Tibial nerve (tissue), 4 donors: ENCODE measurements at places on chromosomes 11 and 22. TPM values are rescaled to one million over a fixed set of nuclear protein-coding genes. Genes with fewer than 3 reads are reported as not detected.

- no peaks in the 10 kb centered on the region for H3K36me3 ChIP-seq
- H3K4me3 ChIP-seq: no peak overlapping the region
- no peak for DNase-seq
- H3K4me1 ChIP-seq: no peaks in the 10 kb centered on the region
- no peak overlapping the region for H3K27ac ChIP-seq
Measured at GRCh38 chr22:17237038-17237668, 17.9 kb upstream of the ADA2 start.

DNA sequence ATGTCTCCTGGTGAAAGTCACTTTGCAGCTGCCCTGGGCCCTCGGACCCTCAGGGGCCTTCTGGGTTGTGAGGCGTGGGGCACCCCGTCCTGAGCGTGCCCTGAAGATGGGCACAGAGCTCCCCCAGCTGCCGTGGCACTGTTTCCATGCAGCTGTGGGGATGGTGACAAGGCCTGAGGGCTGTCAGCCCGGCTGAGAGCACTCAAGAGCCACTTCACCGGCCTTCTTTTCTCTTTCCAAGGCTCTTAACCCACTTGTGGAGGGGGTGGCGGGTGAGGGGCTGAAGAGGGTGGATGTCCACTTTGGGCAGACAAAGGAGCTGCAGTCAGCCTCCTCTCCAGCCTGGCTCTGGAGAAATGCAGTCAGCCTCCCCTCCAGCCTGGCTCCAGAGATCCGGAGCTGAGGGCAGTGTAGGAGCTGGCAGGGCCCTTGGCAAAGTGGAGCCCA lies 239.5 kb downstream of the ST3GAL4 start:
- H3K27me3 ChIP-seq: no peaks in the 10 kb centered on the region
- no peak for DNase-seq
- H3K27ac ChIP-seq: no peak overlapping the region
- H3K36me3 ChIP-seq: no peaks in the 10 kb centered on the region

DNA sequence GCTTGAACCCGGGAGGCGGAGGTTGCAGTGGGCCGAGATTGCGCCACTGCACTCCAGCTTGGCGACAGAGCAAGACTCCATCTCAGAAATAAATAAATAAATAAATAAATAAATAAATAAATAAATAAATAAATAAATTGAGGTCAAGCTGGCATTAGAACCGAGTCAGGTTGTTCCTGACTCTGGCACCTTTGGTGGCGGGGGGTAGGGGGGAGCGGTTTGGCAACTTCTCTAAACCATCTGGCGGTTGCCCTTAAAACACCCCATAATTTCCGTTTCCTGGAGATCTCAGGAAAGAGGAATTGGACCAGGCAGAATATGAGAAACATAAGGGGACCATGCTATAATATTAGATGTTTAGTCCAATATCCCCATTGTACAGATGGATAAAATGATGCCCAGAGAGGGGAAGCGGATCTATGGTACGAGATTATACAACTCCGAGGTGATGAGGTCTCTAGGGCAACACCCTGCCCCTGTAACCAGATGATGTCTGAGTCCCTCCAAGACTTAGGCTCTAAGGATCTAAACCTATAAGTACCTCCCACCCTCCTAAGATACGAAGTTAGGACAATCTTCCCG lies 785 bp downstream of the CLPB start:
- peak overlapping the region; percentile 71 for H3K4me3 ChIP-seq
- H3K36me3 ChIP-seq: no peaks in the 10 kb centered on the region
- peak; percentile 37 for DNase-seq
- H3K27ac ChIP-seq: peak overlapping the region; percentile 39

- no peak for DNase-seq
- H3K27me3 ChIP-seq: no peaks in the 10 kb centered on the region
- H3K4me1 ChIP-seq: no peaks in the 10 kb centered on the region
Measured at GRCh38 chr11:17578296-17578695, 31.2 kb downstream of the OTOG start.

DNA sequence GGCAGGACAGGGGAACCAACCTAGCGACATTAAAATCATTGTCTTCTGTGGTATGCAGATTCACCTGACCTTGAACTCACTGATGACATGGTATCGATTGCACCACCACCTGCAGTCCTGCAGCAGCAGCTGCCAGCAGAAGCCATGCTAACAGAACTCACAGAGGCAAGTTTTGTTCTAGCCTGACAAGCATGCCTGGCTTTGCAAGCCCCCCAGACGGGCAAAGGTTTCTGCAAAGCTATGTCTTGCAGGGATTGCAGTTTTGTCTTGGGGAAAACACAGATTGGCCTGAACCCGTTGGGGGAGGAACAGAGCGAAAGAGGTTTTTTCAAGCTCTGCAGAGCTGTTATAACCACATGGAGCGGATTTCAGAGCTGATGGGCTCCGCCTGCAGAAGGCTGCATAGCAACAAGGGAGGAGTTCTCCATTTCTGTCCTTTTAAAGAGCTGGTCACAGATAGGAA lies 221.0 kb downstream of the HIPK3 start:
- no peak overlapping the region for H3K4me3 ChIP-seq
- DNase-seq: no peak
- no peak overlapping the region for H3K27ac ChIP-seq
- H3K4me1 ChIP-seq: no peaks in the 10 kb centered on the region
- H3K27me3 ChIP-seq: no peaks in the 10 kb centered on the region

DNA sequence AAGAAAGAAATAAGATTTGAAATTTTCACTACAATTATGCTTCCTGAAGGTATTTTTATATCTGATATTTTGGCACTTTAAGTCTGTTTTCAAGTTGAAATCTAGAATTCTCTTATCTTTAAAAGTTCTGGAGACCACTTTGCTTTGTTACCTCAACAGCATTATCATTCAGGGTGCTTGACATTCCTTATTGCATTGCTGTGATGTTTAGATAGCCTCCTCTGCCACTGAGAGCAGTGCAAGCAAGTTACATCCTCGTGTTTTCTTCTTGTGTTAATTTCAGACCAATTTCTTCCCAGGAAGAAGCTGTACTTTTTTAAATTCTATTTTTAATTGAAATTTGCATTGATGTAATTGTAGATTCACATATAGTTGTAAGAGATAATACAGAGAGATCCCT lies 333.9 kb upstream of the KIRREL3 start:
- H3K36me3 ChIP-seq: no peaks in the 10 kb centered on the region
- H3K27me3 ChIP-seq: no peaks in the 10 kb centered on the region
- no peak overlapping the region for H3K27ac ChIP-seq
- H3K4me1 ChIP-seq: no peaks in the 10 kb centered on the region

DNA sequence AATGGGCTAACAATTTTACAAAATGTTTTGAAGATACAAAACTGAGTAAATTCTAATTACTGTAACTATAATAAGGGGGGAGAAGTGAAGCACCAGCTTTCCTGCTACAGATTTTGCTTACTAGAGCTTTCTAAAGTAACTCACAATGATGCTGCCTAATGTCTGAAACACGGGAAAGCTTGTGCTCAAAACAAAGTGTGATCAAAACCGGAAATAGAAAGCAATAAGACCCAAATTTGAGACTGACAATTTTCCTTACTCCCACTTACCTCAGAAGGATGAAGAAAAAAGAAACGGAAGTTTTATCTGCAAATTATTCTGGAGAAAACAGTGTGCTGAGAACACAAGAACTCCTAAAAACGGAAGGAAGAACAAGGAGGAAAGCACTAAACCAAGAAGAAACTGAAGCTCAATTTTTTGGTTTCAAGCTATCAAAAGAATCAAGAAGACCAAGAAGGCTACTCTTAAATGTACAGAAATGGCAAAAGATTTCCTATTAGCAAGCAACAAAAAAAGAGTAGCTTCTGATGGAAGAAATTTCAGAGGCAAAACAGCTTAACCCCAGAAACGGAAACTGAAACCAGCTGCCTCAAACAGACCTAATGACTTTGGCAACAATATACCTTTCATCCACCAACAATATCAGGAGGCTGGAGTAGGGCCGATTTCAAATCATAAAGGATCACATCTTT lies 33.4 kb downstream of the AMBRA1 start:
- H3K27ac ChIP-seq: peak overlapping the region; percentile 64
- H3K4me3 ChIP-seq: peak overlapping the region; percentile 24
- peaks cover 44% of the 10 kb centered on the region for H3K4me1 ChIP-seq
- DNase-seq: no peak

DNA sequence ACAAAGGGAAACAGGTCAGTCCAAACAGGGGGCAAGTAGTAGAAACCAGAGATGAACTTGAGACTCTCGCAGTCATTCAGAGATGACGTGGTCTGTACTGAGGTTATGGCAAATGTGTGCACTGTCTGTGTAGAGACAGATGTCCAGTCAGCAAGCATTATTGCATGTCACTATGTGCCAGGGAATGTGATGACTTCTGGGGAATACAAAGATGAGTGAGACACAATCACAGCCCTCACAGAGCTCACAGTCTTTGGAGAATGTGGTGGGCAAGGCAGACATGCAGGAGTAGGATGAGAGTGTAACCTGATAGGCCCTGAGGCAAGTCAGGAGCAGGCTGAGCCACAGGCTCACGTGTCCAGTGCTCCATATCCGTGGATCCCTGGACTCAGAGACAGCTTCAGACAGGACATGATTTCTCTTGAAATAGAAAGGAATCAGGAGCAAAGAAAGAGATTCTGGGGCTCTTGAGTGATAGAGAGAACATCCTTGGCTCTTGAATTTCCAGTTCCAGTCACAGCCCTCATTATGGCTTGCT lies 550.7 kb downstream of the ETS1 start:
- no peak for DNase-seq
- no peaks in the 10 kb centered on the region for H3K27me3 ChIP-seq
- H3K4me1 ChIP-seq: no peaks in the 10 kb centered on the region
- H3K27ac ChIP-seq: no peak overlapping the region

- H3K27ac ChIP-seq: no peak overlapping the region
- H3K4me1 ChIP-seq: no peaks in the 10 kb centered on the region
- H3K36me3 ChIP-seq: no peaks in the 10 kb centered on the region
- peaks cover 4% of the 10 kb centered on the region for H3K27me3 ChIP-seq
- no peak overlapping the region for H3K4me3 ChIP-seq
Measured at GRCh38 chr22:43847376-43848289, 14.7 kb downstream of the SULT4A1 start.

Gene SOX10
- 90.3 TPM for total RNA-seq

Gene SBF2
- total RNA-seq: 75.0 TPM

Gene MRPL49
- 54.6 TPM for total RNA-seq

DNA sequence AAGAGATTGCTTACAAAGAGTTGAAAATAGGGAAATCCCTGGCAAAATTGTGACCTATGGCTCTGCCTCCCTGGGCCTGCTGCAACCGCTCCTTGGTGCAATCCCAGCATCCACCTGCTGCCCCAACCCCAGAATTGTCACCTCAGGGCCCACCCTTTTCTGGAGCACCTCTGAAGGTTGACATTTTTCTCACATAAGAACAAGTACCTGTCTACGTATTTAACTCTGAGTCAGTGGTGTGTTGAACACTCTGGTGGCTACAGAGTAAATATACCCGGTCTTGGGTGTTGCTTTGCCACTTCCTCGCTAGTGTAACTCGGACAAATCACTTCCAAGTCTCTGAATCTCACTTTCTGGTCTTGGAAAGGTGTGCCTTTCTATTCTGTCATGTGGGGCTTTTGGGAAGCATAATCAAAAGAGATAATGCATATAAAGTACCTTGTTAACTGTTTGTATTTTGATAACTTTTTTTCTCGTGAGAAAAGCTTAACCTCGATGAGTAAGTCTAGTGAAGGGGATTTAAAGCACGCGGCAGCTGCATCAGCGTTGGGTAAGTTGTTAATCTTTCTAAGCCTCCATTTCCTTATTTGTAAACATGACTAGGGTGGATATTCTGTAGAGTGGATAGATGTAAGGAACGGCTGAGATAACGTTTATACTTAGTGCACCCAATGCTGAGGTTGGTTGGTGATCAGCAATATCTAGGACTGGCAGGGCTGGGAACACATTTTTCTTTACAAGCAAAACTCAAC lies 881.2 kb downstream of the OPCML start:
- no peak overlapping the region for H3K4me3 ChIP-seq
- H3K27ac ChIP-seq: no peak overlapping the region
- no peaks in the 10 kb centered on the region for H3K4me1 ChIP-seq
- no peaks in the 10 kb centered on the region for H3K27me3 ChIP-seq
- DNase-seq: no peak

DNA sequence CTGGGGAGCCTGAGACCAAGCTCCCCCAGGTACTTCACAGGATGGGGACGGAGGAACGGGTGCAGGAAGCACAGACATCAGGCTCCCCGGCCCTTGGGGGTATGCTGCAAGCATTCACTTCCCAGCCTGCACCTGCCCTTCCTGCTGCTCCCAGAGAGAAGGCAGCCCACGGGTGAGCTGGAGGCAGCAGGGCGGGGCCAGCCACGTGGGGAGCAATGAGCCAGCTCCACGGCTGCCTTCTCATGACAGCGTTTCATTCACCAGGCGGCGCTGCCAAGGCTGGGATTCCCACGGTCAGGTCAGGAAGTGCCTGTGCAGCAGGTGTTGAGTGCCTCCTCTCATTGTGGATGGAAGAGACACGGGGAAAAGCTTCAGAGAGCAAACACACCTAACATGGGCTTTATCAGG lies 14.5 kb upstream of the PHLDA2 start:
- peaks cover 6% of the 10 kb centered on the region for H3K36me3 ChIP-seq
- H3K27me3 ChIP-seq: no peaks in the 10 kb centered on the region
- no peak overlapping the region for H3K4me3 ChIP-seq
- H3K4me1 ChIP-seq: peaks cover 20% of the 10 kb centered on the region
- no peak for DNase-seq

GRCh38 chr11:14783788-14784187 lies 108.2 kb downstream of the CYP2R1 start:
- DNase-seq: no peak
- no peaks in the 10 kb centered on the region for H3K4me1 ChIP-seq
- H3K4me3 ChIP-seq: no peak overlapping the region
- no peaks in the 10 kb centered on the region for H3K27me3 ChIP-seq

- no peaks in the 10 kb centered on the region for H3K36me3 ChIP-seq
- H3K27me3 ChIP-seq: no peaks in the 10 kb centered on the region
- H3K4me3 ChIP-seq: no peak overlapping the region
- H3K4me1 ChIP-seq: no peaks in the 10 kb centered on the region
- no peak for DNase-seq
- H3K27ac ChIP-seq: no peak overlapping the region
Measured at GRCh38 chr11:27558401-27558800, 51.8 kb upstream of the LIN7C start.

- H3K27ac ChIP-seq: no peak overlapping the region
- DNase-seq: no peak
- H3K4me3 ChIP-seq: no peak overlapping the region
- H3K27me3 ChIP-seq: no peaks in the 10 kb centered on the region
- peaks cover 6% of the 10 kb centered on the region for H3K4me1 ChIP-seq
Measured at GRCh38 chr11:78290293-78291176, 101.8 kb downstream of the USP35 start.

GRCh38 chr22:36177160-36177559 lies 16.6 kb upstream of the APOL3 start:
- no peaks in the 10 kb centered on the region for H3K4me1 ChIP-seq
- no peaks in the 10 kb centered on the region for H3K27me3 ChIP-seq
- no peak for DNase-seq
- no peaks in the 10 kb centered on the region for H3K36me3 ChIP-seq

DNA sequence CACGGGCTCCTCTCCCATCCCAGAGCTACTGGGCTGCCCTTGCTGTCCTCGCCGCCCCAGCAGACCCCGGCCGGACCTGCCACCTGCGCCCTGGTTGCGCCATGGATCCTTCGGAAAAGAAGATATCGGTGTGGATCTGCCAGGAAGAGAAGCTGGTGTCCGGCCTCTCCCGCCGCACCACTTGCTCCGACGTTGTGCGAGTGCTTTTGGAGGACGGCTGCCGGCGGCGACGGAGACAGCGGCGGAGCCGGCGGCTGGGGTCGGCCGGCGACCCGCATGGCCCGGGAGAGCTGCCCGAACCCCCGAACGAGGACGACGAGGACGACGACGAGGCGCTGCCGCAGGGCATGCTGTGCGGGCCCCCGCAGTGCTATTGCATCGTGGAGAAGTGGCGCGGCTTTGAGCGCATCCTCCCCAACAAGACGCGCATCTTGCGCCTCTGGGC lies 382 bp downstream of the RASSF10 start:
- no peaks in the 10 kb centered on the region for H3K36me3 ChIP-seq
- DNase-seq: no peak
- peaks cover 87% of the 10 kb centered on the region for H3K27me3 ChIP-seq
- H3K27ac ChIP-seq: no peak overlapping the region
